ENCODE measurements at places on chromosomes 11 and 22.
A peak's percentile ranks its signal among the peaks of the same experiment; 100 is the strongest.

DNA sequence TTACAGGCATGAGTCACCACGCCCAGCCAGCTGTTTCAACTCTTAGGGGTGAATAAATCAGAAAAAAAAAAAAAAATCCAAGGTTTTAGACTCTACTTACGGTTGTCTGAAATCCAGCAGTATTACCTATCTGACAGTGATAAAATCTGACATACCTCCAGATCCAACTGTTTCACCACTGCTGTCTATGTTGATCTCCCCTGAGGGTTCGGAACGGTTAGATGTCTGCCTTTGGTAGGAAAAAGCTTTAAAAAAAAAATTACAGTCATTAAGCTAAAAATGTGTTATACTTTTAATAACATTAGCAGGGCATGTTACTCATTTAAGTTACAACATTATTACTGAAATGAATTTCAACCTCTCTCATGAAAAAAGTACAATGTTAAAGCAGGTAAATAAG, 21.1 kb downstream of the NCAPD3 start:
- no peak for DNase-seq

- DNase-seq = peak; percentile 45
Measured at GRCh38 chr11:72471005-72471898, 36.9 kb upstream of the CLPB start.

DNA sequence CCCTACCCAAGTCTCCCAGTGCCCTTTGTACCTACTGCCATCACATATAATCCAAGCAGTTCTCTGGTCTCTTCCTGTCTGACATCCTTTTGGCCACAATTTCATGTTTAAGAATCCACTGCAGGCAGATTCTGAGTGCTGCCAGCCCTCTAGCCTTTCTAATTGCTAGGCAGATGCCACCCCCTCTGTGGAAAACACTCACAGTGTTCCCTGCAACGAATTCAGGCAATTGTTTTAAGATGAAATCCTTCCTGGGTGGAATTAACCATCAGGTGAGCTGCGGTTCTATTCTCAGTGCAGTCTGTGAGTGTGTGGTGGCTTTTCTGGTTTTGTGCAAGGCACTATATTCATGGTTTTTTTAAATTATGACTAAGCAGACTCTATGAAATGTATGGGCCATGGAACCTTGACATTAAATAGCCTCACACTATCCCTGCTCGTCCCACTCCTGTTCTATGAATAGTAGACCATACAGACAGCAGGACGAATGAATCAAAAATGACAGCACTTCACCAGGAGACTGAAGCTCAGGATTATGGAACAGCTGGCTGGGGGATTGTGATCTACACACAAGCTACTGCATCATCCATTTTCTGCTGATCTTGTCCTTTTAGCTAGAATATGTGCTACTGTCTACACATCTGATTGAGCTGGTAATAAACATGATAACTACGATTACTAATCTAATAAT, 29.8 kb upstream of the BMAL1 start:
- no peak for DNase-seq

DNA sequence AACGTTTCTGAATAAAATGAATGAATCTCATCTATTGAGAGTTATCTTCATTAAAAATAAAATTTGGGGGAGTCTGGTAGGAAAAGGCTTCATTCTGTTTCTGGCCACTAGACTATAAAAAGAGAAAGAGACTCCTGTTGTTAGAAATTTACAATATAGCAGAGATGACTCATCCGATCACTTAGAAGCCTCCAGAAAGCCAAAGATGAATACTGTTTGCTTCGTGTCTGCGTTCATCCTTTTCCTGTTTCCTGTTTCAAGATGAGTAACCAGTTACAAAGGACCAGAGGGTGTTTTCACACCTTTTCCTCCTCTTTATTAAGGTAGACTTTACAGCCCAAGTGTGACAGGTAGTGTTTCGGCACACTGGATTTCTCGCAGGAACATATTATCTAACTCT, 1120.7 kb downstream of the LRRC4C start:
- no peak for DNase-seq

GRCh38 chr11:131190446-131190845, 180.0 kb upstream of the NTM start:
- no peak for DNase-seq
